MCF 10A (cell line): ENCODE measurements at places on chromosomes 3 and 15. TPM values are rescaled to one million over a fixed set of nuclear protein-coding genes. Genes with fewer than 3 reads are reported as not detected.

DNA sequence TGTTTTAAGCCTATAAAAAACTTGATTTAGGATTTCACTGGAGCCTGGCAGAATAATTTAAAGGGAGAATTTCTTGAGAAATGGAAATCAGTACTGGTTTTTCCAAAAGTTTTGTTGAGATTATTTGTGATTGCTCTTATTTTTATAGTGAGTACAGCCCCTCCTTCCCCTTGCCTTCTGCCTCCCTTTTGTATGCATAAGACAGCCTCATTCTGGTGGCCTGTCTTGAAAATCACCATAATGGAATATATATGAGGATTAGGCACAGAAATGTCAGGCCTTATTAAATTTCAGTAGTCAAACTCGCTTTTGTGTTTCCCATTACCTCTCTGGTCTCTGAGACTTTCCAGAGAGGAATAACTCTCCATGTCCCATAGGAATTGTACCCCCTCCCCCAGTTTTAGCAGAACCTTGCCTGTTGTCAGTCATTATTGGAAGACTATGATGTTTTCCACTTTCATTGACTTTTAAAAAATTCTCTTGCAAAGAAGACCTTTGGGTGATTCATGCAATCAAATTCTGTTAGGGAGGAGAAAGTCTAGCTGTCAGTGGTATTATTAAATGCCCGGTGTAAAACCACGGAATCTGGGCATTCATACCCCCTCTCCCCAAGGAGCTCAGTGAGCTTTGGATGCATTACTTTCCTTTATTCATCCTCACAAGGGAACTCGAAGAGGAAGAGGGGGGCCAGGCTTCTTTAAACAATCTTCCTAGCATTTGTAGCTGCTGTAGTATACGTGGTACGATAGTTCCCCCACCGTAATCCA lies 171.6 kb upstream of the TSC22D2 start:
- peak; percentile 28 for DNase-seq

DNA sequence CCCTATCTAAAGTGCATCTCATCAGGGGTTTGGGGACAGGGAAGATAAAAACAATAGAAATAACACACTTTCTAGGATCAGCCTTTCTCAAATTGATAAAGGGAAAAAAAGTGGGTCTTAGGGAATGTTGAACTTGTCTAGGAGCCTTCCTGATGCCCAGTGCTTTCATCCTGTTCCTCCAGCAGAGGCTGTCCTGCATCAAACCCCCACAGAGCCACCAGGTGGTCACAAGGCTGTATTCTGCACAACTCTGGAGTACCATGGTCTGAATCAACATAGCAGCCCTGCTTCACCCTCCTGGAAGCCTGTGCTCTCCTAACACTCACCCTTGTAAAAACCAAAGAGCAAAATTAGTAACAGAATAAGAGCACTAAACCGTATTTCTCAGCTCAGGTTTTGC lies 118.5 kb upstream of the SLC25A36 start:
- DNase-seq, result no peak

DNA sequence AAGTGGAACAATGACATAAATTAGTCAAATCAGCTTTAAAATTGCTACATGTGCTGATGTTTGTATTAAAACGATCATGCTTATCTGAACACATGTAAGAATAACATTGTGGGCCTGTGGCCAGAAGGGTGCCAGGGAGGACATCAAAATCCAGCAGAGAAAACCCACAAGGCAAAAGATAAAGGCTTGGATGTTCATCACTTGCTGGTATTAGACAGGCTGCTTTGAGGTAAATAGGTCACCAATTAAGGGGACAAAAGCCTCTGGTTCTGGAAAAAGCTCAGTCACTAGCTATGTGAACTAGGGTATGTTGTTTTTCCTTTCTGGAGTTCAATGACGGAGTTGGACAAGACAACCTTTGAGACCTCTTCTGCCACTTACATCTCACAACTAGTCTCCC lies 74.4 kb upstream of the TMEM108 start:
- no peak for DNase-seq

GRCh38 chr3:70984776-70985482 lies 598.6 kb downstream of the FOXP1 start:
- no peak for DNase-seq

DNA sequence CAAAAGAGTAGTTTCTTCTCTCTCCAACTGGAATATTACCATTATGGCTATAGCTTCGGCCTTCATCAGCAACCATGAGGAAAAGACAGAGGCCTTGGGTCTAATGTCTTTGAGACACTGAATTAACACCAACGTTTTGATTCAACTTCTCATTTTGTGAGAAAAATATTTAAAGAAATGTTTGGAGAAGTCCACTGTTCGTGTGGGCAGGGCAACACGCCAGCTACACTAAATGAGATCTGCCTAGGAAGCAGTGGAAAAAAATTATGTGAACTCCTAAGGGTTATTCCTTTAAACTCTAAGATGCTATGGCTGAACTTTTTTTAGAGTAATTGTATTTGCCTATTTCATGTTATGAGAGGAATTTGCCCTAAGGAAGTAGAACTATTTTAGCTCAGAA lies 41.8 kb downstream of the NCEH1 start:
- no peak for DNase-seq

GRCh38 chr3:155356594-155357370 lies 63.3 kb upstream of the STRIT1 start:
- no peak for DNase-seq

- DNase-seq, result no peak
Observed at GRCh38 chr15:27095886-27096624, 125.1 kb downstream of the GABRG3 start.

DNA sequence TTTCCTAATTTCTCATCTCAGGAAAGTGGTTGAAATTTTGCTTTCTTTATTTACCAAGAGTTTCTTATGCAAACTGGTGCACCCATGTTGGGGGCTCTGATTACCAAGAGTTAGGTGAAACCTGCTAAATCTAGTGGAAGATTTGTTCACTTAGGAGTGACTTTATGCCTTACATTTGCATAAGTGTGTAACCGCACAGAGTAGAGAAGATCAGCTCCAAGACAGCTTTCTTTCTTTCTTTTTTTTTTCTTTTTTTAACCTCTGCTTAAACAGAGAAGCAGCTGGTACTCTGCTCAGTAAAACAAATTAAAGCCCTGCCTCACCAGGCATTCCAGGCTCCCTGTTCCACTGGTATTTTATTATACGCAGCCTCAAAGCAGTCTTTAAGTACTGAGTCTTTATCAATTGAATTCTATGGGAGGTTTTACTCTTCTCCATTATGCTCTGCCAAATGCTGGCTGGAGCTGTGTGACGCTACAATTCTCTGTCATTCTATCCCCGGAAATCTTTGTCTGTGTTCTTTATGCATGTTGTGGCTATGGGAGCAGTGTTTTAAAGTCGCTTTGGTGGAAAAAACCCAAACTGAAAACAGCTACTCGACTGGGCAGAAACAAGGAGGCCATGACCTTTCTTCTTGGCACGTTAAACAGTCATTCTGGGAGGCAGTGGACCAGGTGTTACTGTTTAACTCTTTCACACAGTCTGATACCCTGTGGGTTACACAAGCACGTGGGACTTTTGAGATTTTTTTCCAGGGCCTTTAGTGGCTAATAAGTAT lies 55.2 kb upstream of the GBE1 start:
- DNase-seq, result no peak

GRCh38 chr3:4613366-4613765 lies 120.2 kb downstream of the ITPR1 start:
- DNase-seq, result no peak

DNA sequence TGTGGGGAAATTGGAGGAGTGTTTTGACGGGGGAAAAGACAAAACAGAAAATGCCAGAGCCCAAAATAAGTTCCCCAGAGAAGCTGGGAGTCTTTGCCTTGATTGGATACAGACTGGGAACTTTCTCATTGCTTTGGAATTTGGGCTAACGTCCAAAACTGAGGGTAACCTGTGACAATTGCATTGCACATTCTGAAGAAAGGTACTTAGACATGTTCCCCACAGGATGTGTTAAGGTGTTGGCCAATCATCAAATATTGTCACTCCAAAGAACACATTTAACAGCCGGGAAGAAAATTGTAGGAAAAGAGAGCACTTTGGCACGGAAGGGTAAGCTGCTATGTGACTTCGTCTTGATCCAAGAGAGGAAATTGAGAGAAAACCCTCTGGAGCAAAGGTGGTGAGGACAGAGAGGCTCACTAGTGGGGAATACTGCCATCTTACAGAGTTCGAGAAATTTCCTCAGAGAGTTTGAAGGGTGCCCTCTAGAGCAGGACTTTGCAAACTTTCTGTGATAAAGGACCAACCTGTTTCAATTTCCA lies 619.5 kb upstream of the TBL1XR1 start:
- peak; percentile 98 for DNase-seq

DNA sequence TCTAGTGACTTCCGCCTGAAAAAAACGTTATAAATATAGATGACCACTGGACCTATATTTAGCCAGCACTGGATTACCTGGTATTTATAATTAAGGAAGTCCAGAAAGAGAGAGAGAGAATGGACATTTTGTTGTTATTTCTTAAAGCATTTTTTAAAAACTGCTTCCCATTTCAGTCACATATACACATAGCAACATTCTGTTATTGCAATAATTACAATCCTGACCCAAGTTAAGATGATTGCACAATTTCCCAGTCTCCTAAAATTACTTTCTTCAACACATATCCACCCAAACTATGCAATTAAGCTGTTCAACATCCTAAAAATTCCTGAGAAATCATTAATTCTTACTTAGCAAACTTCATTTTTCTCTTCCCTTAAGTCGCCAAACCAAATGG lies 37.7 kb downstream of the PCSK6 start:
- DNase-seq, result no peak

DNA sequence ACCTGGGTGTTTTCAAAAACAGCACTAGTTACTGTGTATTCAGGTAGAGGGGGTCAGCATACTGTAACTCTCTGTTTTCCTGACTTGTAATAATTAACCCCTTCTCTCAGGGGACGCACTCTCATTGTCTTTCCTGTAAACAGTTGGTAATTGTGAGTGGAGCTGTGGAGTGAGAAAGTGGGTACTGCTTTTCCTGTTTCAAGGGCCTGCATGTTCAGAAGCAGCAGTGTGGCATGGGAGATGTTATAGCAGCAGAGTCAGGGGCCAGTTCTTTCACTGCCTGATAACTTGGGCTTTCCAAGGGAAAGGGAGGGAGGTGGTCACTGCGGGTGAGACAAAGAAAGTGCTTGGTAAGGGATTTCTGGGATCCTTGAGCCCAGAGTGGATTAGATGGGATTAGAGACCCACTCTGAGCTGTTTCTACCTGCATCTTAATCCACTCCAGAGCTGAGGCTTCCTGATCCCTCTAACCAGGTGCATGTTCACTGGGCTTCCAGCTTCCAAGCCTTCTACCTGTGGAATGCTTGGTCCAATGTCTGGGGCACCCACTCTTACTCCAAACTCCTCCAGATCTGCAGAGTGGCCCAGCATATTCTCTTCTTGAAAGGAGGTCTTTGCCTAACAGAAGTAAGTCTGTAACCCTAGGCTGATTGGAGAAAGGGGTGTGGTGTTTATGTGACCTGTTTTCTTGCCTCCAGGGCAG lies 105.2 kb downstream of the RPLP1 start:
- DNase-seq, result no peak

- peak; percentile 24 for DNase-seq
Observed at GRCh38 chr3:188489639-188490405, 335.9 kb downstream of the LPP start.

DNA sequence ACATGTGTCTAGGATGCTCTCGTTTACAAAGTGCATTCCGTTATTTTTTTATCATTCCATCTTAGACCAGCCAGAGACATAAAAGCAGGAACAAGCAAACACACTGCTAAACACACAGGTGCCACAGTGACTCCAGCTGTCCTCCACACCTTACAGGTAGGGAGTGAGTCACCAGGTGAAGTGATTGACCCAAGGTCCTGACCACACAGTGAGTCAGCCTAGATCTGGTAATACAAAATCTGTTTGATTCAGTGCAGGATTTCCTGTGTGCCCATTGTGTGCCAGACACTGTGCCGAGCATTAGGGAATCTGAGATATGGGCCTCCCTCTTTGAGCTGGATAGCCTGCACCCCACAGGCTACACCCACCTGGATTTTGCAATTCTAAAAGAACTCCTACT lies 16.7 kb upstream of the BFSP2 start:
- peak; percentile 91 for DNase-seq

DNA sequence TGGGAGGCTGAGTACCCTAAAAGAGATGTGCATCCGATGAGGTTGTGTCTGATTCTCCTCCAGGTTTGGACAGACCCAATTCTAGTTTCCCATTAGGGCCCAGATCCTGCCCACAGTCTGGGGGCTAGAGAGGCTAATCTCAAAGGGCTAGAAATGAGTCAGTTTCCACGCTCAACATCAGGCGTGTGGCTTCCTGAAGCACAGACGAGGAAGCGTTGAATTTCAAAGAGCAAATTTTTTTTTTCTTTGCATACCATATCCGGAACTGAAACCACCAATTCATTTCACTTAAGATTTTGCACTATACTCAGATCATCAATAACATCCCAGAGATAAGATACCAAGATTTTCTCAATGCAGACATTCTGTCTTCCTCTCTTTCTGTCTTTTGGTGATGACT lies 173.8 kb upstream of the BCL6 start:
- no peak for DNase-seq

GRCh38 chr3:133829310-133829707 lies 23.7 kb downstream of the SRPRB start:
- DNase-seq, result no peak

- no peak for DNase-seq
Observed at GRCh38 chr3:126216416-126216815, 36.0 kb upstream of the ALDH1L1 start.

- peak; percentile 68 for DNase-seq
Observed at GRCh38 chr3:172138792-172139507, 99.6 kb downstream of the FNDC3B start.

DNA sequence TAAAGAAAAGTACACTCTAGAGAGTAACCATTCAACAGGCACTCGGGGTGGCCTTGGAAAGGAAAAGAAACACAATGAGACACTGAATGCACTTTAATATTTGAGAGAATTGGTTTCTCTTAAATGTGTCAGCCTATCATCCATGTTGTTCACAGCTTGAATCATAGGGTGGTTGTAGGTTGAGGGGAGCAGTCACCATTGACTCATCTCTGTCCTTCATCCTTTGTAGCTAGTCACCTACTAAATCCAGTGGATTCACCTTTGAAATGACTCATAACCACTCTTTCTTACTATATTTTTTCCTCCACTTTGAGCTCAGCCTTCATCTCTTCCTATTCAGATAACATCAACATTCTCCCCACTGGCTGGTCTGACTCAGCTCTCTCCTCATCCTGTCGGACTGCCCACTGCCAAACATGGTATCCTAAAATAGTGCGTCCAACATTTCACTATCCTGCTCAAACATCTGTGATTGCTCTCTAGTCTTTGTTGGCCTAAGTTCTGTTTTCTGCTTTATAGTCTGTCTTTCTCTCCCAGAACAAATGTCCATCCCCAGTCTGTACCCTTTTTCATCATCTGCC lies 182.7 kb upstream of the GADL1 start:
- DNase-seq, result peak; percentile 85

- DNase-seq, result peak; percentile 59
Observed at GRCh38 chr3:29281344-29282241, 722 bp downstream of the RBMS3 start.

EIF4G1 gene
- 522 and 536 TPM in 2 replicates for total RNA-seq

LRRC34 gene
- total RNA-seq, result not detected in 2 replicates

ISG20 gene
- 9.7 and 20.0 TPM in 2 replicates for total RNA-seq

MITF gene
- total RNA-seq, result 7.4 and 16.1 TPM in 2 replicates

NRG4 gene
- total RNA-seq, result not detected in 2 replicates

ABCC5 gene
- 16.5 and 17.9 TPM in 2 replicates for total RNA-seq

GOLGA6B gene
- total RNA-seq, result not detected in 2 replicates

CFAP92 gene
- 0.10 and 0.16 TPM in 2 replicates for total RNA-seq

RBM15B gene
- 32.5 and 33.6 TPM in 2 replicates for total RNA-seq
